Skin of body (tissue), 3 donors: ENCODE measurements at places on chromosomes 7 and 10.
A peak's percentile ranks its signal among the peaks of the same experiment; 100 is the strongest.

- DNase-seq = peak; percentile 68
These were observed 526 bp downstream of the CH25H start for GRCh38 chr10:89206402-89207180.

DNA sequence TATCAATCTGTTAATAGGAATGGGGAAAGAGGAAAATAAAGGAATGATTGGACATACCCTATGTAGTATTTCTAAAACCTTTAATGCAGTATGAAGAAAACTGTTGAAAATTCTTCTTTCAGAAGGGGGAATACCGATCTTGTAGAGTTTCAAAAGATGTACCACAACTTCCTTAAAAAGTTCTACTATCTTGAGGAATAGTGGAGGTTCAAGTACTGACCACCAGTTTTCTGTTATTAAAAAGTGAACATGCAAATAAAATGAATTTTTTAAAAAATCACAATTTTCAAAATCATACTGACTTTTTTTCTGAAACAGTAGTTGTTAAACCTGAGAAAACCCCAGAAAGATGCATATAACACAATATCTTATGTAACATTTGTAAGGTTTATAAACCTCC, 86.5 kb downstream of the HERC4 start:
- no peak for DNase-seq

DNA sequence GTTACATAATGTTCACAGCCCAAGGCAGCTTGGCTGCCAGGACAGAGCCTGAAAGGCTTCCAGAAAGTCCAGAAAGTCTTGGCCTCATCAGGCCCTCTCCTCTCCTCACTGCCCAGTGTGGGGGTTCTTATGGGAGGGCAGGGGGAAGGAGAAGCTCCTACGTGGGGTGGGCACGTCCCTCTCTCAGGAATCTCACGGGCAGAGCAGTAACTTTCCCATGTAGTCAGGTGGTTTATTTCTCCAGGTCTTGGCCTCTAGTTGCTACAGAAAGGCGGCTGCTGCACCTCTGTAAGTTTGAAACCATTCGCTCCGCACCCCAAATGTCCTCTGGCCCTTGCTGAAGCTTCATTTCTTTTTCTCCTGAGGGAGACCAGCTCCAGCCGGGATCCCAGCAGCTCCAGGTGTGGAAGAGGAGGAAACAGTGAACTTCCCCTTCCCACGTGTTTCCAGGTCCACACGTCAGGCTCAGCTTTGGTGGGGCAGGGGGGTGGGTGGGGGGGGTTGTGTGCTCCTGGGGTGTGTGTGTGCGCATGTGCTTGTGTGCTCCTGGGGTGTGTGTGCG, 320.3 kb downstream of the WDR37 start:
- no peak for DNase-seq

GRCh38 chr7:9502269-9502668, 1068.9 kb downstream of the NXPH1 start:
- no peak for DNase-seq
